ENCODE measurements at places on chromosomes 7 and 10.

DNA sequence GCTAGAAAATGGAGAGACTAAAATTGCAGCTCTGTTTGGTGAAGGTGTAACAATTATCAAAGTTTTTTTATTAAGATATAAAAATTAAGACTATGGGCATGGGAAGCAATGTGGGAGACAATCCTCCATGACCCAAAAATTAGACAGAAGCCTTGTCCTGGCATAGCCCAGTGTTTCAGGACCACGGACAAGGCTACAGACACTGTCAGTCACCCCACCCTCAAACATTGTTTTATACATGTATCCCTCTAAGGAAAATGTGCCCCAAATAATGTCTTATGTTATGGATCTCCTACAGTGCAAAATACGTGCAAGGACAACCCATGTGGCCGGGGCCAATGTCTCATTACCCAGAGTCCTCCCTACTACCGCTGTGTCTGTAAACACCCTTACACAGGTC lies 24.0 kb downstream of the HABP2 start:
- DNase-seq = no peak

- DNase-seq = no peak
Observed at GRCh38 chr7:102320601-102321350, 34.1 kb downstream of the SH2B2 start.

DNA sequence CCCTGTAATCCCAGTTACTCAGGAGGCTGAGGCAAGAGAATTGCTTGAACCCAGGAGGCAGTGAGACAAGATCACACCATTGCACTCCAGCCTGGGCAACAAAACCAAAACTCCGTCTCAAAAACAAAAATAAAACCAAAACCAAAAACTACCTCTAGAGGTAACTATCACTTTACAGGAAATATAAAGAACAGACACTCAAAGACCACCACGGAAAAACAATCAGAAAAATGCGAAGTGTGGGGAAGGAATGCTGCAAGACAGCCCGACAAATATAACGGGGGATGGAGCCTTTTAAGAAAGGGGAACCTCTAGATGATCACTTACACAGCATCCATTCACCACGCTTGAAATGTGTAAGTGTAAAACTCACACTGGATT lies 4.3 kb downstream of the HNRNPF start:
- DNase-seq = no peak

GRCh38 chr7:90312745-90313144 lies 8.4 kb downstream of the FAM237B start:
- no peak for DNase-seq

- no peak for DNase-seq
Observed at GRCh38 chr10:77548157-77548556, 89.5 kb downstream of the KCNMA1 start.

GRCh38 chr10:115657161-115657860 lies 564.1 kb downstream of the ATRNL1 start:
- DNase-seq = no peak

GRCh38 chr7:40921589-40922315 lies 781.1 kb downstream of the INHBA start:
- DNase-seq = no peak

DNA sequence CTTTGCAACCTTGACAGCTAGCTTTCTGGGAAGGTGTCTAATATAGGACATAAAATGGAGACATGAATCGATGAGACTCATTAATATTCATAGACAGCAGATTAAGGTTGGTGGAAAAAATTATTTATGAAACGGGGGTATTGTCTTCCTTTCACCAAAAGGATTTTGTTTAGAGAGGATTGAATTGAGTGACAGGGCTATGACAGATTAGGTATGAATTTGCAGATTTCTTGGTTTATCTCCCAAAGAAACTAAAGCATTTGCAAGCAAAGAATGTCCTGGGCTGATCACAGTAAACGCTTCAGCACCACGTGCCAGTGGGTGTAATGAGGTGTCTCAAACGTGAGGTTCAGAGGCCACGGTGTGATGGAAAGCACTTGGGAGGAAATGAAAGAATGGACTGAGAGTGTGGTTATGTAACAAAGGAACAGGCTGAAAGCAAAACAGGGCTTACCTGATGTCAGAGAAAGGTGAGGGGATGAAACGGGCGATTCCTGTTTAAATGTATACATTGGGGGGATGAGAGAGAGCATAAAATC lies 329.2 kb upstream of the NPVF start:
- DNase-seq = no peak

- no peak for DNase-seq
Observed at GRCh38 chr7:157979636-157980340, 607.8 kb downstream of the PTPRN2 start.

- DNase-seq = no peak
Observed at GRCh38 chr10:124864421-124865193, 63.0 kb downstream of the ABRAXAS2 start.

- DNase-seq = no peak
Observed at GRCh38 chr7:46569133-46569465, 648.0 kb upstream of the IGFBP3 start.

DNA sequence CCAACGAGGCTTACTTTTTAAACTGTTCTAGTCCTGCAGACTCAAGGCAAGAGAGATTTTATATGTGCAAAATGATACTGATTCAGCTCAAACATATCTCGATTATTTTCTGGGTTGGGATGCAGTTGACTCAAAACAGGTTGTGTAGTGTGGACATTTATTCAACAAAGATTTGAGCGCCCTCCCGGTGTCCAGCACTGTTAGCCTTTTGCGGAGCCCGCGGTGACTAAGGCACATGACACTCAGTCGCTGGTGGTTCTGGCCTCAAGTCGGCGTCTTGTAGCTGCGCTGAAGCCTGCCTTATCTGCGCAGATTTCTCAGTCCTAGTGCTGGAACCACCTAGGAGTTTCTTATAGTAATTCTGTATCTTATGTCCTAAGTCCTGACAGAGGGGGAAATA lies 938 bp upstream of the CADPS2 start:
- no peak for DNase-seq

GRCh38 chr10:115814542-115814941 lies 458.5 kb downstream of the GFRA1 start:
- no peak for DNase-seq

DNA sequence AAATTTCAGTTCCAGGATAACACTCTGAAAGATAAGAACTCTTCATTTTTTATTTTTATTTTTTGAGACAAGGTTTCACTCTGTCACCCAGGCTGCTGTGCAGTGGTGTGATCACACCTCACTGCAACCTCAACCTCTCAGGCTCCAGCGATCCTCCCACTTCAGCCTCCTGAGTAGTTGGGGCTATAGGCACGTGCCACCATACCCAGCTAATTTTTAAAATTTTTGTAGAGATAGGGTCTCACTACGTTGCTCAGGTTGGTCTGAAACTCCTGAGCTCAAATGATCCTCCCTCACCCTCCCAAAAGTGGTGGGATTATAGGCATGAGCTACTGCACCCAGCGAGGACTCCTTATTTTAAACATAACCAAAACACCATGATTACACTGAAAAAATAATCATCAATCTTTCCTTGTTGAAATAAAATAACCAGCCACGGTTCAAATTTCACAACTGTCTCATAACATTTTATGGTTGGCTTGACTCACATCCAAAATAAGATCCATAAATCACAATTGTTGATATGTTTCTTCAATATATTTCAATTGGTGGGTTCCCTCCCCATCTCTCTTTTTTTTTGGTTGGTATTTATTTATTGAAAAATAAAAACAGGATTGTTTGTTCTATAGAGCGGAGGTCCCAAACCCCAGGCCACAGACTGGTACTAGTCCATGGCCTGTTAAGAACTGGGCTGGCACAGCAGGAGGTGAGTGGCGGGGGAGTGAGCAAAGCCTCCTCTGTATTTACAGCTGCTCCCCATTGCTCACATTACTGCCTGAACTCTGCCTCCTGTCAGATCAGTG lies 60.1 kb upstream of the FAM171A1 start:
- DNase-seq = no peak

GRCh38 chr10:129213256-129213655 lies 253.8 kb upstream of the MGMT start:
- no peak for DNase-seq

- DNase-seq = no peak
Observed at GRCh38 chr10:4283846-4284610, 499.0 kb upstream of the KLF6 start.

- DNase-seq = no peak
Observed at GRCh38 chr10:124339119-124340032, 79.3 kb downstream of the OAT start.

DNA sequence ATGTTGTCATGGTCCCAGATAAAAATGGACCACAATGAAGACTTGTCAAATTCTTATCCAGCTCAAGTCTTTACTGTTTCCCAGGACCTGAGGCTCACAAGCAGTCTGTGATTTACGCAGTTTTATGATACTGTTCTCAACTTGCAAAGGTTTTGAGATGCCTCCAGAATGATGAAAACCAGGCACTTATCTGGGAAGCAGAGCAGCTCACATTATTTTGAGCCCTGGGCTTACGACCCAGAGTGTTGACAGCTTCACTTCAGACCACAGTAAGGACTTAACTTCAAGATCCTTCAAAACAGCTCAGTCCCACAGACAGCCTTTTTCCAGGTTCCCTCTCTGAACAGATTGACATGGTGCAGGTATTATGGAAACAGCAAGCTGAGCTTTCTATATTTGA lies 236.1 kb downstream of the RNLS start:
- no peak for DNase-seq

DNA sequence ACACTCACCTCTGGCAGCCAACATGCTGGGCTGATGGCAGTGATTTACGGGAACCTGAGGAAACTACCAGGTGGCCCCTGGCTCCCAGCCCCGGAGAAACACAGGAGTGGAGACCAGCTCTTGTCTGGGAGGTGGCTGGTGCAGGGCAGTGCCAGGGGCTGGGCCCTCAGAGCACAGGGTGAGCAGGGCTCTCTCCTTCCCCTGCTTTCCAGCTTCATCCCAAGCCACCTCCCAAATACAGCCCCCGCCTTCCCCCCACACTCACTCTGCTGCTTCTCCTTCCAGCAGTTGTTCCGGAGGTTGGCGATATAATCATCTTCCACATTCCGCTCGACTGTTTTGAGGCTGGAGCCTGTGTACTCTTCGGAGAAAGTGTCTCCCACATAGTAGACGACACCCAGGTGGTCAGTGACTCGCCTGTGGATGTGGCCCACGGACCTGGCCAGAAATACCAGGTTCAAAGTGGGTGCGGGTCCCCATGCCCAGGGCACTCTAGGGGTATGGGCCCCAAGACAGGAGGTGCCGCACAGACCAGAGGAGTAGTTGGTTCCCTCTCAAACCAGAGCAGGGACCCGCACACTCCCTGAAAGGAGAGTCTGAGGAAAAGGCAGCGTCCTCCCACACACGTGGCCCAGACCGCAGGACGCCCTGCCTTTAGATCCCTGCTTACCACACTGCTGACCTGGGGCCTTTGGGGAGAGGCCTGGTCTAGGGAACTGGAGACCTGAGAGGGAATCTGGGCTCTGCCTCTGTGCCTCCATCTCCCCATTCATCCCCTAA lies 18.3 kb downstream of the DNAJB12 start:
- no peak for DNase-seq

DNA sequence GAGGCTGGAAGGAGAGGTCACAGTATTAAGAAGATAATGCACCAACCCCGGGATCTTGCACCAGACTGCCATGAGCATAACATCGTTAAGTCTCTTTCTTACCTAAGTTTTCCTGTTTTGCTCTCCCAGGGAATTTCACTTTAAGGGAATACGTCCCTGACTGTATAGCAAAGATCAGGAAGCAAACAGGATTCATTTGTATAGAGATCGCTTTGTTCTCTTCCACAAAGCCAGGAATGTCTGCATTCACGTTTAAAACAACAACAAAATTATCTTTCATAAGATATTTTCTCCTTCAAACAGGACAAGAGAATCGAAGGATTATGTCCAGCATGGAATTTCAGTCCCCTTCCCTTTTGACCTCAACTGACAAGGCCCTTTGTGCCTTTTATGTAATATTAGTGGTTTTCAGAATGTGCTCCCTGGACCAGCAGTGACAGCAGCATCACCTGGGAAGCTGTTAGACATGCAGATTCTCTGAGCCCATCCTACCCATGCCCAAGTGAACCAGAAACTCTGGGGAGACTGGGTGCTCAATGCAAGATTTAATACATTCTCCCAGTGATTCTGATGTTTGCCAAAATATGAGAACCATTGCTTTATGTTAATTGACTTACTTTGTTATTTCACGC lies 286.3 kb downstream of the FGFR2 start:
- DNase-seq = no peak

All from NCI-H1105 (cell line).